ENCODE measurements at places on chromosomes 1 and 21. TPM values are rescaled to one million over a fixed set of nuclear protein-coding genes. Genes with fewer than 3 reads are reported as not detected.

The TRAF3IP3 gene
- total RNA-seq = not detected

The SELL gene
- not detected for total RNA-seq

DNA sequence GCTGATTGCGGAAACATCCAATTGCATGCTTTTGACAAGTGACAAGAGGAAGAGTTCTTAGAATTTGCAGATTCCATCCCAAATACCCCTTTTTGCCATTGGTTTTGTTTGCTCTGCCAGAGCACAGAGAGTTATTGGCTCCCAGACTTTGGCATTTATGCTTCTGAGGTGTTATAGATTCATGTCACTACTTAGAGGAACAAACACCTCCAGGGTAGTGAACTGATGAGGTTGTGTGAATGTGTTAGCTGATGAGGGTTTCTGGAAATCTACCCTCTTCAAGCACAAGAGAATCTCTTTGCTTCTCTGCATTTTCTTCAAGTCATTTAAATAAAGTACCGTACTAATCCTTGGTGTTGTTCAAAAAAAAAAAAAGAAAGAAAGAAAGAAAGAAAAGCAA is 33.9 kb upstream of the BRINP3 start:
- DNase-seq = no peak
- no peak overlapping the region for H3K4me3 ChIP-seq
- no peaks in the 10 kb centered on the region for H3K27me3 ChIP-seq
- H3K4me1 ChIP-seq = no peaks in the 10 kb centered on the region

The PLK3 gene
- total RNA-seq = 5.2 TPM

The LHX8 gene
- not detected for total RNA-seq

GRCh38 chr1:8845104-8846097 is 28.0 kb upstream of the RERE start:
- no peaks in the 10 kb centered on the region for H3K36me3 ChIP-seq
- no peak for DNase-seq
- H3K4me1 ChIP-seq = no peaks in the 10 kb centered on the region
- no peaks in the 10 kb centered on the region for H3K27me3 ChIP-seq

The CFAP107 gene
- total RNA-seq = not detected

The ENSA gene
- total RNA-seq = 178 TPM

The CFHR2 gene
- not detected for total RNA-seq

DNA sequence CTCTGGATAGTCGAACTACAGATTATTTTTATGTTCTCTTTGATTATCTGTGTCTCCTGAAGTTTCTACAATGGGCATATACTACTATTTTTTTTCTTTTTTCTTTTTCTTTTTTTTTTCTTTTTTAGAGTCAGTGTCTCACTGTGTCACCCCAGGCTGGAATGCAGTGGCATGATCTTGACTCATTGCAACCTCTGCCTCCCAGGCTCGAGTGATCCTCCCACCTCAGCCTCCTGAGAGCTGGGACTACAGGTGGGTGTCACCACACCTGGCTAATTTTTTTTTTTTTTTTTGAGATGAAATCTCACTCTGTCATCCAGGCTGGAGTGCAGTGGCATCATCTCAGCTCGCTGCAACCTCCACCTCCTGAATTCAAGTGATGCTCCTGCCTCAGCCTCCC is 250.7 kb upstream of the KAZN start:
- DNase-seq = no peak
- H3K27ac ChIP-seq = no peak overlapping the region
- H3K36me3 ChIP-seq = no peaks in the 10 kb centered on the region
- no peak overlapping the region for H3K4me3 ChIP-seq

The SMPDL3B gene
- 11.3 TPM for total RNA-seq

GRCh38 chr1:53543778-53544695 is 84.8 kb downstream of the DMRTB1 start:
- H3K27ac ChIP-seq = no peak overlapping the region
- no peaks in the 10 kb centered on the region for H3K27me3 ChIP-seq
- DNase-seq = no peak
- H3K4me1 ChIP-seq = no peaks in the 10 kb centered on the region
- no peak overlapping the region for H3K4me3 ChIP-seq

The TFF3 gene
- 65.8 TPM for total RNA-seq

The LENEP gene
- total RNA-seq = 0.50 TPM

DNA sequence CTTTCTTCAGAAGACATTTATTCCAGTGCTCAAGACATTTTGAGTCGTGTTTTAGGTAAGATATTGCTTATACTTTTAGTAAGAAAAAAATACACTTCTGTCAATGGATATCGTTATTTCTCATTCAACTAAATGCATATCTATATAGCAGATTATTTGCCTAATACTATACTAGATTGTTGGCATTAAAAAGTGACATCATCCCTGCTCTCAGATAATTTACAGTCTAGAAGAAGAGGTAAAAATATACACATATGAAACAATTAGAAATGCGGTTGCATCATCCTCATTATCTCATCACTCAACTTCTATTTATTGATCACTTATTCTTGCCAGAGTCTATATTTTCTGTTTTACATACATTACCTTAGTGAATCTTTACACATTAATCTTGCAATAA is 367.7 kb downstream of the ADGRL2 start:
- no peaks in the 10 kb centered on the region for H3K27me3 ChIP-seq
- H3K4me3 ChIP-seq = no peak overlapping the region
- H3K36me3 ChIP-seq = no peaks in the 10 kb centered on the region
- no peak for DNase-seq

The GRHL3 gene
- 2.3 TPM for total RNA-seq

DNA sequence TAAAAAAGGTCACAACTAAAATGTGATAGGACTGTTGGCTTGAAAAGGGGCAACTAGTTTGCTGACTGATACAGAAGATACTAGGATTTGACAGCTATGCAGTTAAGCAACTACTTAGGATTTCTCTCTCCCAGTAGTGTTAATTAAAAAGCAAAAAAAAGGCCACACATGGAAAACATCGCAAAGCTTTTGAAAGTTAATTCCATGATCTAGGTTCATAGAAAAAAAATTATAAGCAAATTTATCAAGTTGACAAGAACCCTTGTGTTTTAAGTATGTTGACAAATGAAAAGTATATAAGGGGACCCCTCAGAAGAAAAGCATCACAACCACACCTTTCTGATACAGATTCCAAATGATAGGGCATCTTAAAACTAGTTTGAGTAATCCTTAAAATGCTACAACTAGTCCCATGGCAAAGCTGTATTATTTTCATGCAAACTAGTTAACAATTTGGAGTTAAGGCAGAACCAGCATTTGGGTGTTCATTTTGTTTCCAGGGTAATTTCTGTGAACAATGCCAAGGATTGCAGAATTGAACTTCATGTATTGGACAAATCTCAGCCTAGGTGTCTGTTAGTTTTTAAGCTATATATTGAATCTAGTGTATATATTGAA is 4.1 kb downstream of the PNRC2 start:
- H3K36me3 ChIP-seq = no peaks in the 10 kb centered on the region
- no peaks in the 10 kb centered on the region for H3K27me3 ChIP-seq
- no peak overlapping the region for H3K27ac ChIP-seq
- H3K4me1 ChIP-seq = peaks cover 12% of the 10 kb centered on the region

DNA sequence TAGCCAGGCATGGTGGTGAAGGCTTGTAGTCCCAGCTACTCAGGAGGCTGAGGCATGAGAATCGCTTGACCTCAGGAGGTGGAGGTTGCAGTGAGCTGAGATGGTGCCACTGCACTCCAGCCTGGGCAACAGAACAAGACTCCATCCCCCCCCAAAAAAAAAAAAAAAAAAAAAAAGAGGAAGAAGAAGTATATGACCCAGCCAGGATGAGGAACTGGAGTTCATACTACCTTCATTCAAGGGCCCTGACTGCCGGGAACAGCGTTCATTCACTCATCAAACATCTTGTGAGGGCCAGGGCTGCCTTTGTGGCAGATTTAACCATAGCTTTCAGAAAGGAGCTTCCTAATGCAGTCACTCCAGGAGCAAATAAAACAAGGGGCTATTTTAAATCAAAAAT is 127.6 kb downstream of the MRPS6 start:
- H3K4me3 ChIP-seq = peak overlapping the region; percentile 51
- DNase-seq = no peak
- H3K4me1 ChIP-seq = peaks cover 16% of the 10 kb centered on the region
